H9 (cell line): ENCODE measurements at places on chromosomes 11 and 22. TPM values are rescaled to one million over a fixed set of nuclear protein-coding genes. Genes with fewer than 3 reads are reported as not detected.

The KCTD17 gene
- 34.1 and 36.8 TPM in 2 replicates for total RNA-seq

The ASCL2 gene
- total RNA-seq: 0.35 TPM in 2 replicates

The REXO2 gene
- 88.8 and 92.8 TPM in 2 replicates for total RNA-seq

The SLC22A25 gene
- total RNA-seq: not detected in 2 replicates

The ARHGAP20 gene
- 0.04 and 0.09 TPM in 2 replicates for total RNA-seq

DNA sequence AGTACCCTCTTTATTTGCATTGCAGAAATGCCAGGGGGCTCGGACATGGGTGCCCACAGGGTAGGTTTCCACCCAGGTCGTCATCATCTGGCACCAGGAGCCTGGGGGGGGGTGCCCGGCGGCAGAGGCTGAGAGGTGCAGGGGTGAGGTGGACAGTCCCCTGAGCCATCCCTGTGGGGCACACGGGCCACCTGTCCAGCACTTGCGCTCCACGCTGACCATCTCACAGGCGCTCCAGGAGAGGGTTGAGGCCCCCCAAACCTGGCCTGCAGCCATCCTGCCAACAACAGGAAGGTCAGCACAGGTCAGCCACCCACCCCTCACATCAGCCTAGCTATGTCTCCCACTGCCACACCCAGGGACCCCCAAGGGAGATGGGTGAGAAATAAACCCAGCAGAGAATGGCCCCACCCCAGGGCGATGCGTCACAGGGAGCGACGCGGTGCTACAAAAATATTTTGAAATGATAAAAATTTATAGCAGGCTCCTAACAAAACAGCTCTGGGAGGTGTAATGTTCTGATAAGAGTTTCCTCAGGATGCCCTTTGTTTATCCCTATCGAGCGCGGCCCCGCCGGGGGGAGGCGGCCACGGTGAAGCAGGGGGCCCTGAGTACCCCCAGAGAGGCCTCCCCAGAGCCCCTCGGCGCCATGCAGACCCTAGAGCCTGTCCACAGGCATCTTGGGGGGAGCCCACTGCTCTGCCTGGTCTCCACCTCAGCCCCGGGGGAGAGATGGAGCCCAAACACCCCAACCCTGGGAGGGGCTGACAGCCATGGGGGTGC, 21.0 kb upstream of the GNB1L start:
- no peak for DNase-seq

DNA sequence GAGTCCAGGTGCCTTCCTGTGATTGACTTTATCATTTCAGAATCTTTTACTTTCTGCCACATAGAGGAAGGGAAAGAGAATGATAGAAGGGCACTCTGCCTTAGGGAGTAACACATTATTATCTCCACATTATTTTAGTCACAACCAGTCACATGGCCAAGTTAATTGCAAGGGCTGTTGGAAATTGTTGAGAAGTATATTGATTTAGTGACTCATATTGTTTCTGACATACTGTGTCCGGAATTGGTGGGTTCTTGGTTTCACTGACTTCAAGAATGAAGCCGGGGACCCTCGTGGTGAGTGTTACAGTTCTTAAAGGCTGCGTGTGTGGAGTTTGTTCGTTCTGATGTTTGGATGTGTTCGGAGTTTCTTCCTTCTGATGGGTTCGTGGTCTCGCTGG, 8.7 kb downstream of the OR51B4 start:
- DNase-seq: no peak

GRCh38 chr11:61507962-61508861, at the start of gene LRRC10B:
Gene LRRC10B (plus strand): TSS chr11:61508749. CDS start chr11:61508999, 250 bp downstream.
- DNase-seq: peak; percentile 95

- no peak for DNase-seq
These were observed 35.3 kb downstream of the LDHAL6A start for GRCh38 chr11:18490736-18491485.

- DNase-seq: peak; percentile 99
These were observed 17.5 kb upstream of the TXNRD2 start for GRCh38 chr22:19959043-19959586.

DNA sequence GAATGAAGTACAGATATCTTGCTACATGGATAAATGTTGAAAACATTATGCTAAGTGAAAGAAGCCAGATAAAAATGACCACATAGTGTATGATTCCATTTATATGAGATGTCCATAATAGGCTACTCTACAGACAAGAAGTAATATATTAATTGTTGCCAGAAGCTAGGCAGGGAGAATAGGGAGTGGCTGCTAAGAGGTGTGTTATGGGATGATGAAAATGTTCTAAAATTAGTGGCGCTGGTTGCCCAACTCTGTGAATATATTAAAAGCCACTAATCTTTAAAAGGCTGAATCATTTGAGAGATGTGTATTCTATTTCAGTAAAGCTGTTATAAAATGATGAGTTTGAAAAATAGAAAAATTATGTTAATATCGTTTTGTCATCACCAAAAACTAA, 144.4 kb downstream of the NCAM1 start:
- no peak for DNase-seq

DNA sequence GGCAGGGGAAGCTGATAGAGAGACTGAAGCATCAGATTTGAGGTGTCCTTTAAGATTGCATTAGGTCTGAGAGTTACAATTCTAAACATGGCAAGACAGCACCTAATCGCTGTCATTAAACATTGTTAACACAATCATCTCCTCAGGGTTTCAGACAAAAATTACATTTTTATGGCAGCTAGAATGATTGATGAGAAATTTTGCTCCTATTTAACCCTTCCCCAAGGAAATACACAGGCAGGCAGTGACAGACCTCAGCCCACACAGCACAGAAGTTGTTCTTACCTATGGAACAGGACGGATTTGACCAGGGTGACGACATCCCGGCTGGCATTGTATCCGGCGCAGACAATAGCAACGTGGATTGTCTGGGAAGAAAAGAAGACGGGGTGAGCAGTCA, 294.3 kb downstream of the LARGE1 start:
- DNase-seq: no peak

DNA sequence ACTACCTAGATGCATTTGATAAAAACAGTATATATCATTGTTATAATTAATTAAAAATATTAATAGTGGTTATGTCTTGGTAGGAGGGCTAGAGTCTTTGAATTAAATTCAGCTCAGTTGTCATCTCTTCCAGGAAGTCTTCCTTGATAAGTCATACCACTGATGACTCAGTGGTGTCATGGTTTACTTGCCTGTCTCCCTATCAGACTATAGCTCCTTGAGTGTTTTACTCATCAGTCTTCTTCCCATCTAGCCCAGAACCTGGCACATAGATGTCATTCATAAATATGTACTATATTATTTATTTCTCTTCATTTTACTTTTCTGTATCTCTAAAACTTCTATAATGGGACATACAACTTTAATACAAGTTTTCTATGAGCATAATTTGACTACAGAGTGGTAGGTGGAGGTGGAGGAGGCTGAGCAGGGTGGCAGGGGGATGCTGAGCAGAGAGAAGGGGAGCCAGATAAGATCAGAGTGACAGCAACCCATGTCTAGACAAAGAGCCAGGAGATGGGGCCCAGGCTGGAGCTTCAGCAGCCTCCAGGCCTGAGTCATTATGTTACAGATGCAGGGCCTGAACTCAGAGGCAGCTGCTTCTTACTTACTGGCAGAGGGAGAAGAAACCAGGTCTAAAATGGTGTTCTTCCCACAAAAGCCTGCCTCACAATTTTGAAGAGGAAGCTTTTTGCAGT, 82.3 kb upstream of the PHOX2A start:
- DNase-seq: no peak

DNA sequence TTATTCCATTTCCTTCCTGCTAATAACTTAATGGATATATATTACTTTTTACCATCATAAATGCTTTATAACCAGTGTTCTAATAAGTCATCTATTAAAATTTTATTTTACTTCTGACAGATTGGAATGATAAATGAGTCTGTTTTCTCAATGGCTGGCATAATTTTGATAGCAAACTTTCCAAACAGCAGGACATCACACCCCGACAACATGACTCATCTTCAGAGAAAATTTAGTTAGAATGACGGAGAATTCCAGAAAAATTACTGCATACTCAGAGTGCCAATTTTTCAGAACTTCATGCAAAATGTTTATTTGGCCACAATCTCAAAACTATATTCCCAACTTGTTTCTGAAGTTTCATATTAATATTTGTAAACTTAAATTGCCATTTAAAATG, 174.4 kb downstream of the SWAP70 start:
- no peak for DNase-seq

- DNase-seq: peak; percentile 5
These were observed 83.7 kb downstream of the TRIM29 start for GRCh38 chr11:120054016-120054752.

GRCh38 chr11:22193348-22194051, 615 bp downstream of the ANO5 start:
- peak; percentile 68 for DNase-seq

DNA sequence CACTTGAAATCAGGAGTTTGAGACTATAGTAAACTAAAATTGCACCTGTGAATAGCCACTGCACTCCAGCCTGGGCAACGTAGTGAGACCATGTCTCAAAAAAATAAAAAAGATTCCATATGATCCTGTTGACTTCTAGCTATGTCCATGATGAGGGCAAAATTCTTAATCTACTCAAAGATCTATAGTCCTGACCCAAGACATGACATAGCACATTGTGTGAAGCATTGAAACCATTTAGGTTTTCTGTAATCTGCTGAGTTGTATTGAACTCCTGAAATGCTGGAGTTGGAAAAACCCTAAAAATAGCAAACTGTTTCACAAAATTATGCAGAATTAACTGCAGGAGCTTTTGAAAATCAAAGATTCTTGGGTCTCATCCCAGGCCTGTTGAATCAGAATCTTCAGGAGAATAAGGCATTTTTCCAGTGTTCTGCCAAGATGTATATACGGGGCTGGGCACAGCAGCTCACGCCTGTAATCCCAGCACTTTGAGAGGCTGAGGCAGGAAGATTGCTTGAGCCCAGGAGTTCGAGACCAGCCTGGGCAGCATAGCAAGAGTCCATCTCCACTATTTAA, 29.8 kb upstream of the LDHA start:
- DNase-seq: no peak

GRCh38 chr11:43234881-43235280, 76.9 kb upstream of the API5 start:
- DNase-seq: no peak

- DNase-seq: no peak
These were observed 13.9 kb downstream of the OVCH2 start for GRCh38 chr11:7692426-7692825.

GRCh38 chr11:33772300-33772699, 2.0 kb downstream of the FBXO3 start:
- no peak for DNase-seq

- no peak for DNase-seq
These were observed 51.8 kb upstream of the TTC12 start for GRCh38 chr11:113262594-113262993.

DNA sequence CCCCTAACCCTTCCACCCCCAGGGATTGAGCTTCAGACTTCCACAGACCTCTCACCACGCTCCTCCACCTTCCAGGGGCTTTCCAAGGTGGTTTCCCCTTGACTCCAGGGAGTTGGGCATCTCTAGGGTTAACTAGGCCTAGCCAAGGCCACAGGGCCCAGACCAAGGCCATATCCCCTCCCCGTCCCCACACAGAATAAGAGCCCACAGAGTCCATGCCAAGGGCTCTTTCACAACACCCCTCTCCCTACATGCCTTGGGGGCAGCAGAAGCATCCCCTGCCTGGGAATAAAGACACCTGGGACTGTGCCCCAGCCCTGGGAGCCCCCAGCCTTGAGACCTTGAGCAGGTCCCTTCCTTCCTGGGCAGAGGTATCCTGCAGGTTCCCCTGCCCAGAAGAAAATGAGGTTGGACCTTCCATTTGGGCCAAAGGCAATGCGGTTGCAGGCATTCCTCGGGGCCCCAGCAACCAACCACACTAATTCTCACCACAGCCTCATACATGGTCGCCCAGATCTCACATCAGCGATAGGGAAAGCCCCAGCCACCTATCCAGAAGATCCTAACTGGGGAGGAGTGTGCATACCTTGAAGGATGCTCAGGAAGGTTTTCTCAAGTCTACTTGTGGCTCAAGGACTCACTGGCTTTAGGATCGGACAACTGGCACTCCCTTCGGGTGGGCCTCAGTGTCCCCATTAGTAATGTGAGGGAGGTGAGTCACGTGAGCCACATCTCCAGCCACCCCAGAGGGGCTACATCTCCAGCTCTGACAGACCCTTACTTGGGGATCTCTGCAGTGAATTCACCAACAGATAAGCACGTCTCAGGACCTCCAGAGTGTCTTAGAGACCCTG, 1.7 kb downstream of the GDPD5 start:
- no peak for DNase-seq

DNA sequence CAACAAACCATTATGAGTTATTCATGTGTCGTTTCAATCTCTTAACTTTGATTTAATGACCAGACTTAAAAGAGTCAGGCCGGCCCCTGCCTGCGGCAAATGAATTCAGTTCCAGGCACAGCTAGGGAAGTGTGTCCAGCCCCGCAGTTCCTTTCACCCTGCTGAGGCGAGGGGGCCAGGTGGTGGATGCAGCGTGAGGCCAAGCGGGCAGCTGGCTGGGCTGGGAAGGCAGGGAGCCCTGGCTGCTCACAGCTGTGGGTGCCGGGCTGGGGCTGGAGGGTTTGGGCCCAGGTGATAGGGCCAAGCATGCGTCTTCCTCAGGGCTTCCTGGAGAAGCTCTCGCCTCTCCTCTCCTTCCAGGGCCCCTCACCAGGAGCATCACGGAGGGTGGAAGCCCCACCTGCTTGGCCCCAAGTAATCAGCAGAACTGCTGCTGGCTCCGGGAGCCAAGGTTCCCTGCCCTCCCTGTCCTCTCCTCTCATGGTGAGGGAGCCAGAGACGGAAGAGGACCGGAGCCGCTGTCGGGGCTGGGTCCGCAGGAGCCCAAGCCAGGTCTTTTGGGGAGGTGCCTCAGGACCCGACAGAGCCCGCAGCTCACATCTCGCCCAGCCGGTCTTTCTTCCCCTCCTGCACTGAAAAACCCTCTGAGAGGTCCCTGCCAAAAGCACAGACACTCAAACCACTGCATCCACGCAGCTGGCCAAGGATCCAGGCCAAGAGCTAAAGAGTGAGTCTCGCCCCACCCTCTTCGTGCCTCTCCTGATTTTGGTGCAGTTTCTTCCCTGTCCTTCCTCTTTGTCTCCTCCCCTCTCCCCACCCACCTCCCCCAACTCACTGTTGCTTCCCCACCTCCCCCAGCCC, 97.0 kb downstream of the ST3GAL4 start:
- peak; percentile 43 for DNase-seq
